ENCODE measurements at places on chromosomes 13 and 19.

DNA sequence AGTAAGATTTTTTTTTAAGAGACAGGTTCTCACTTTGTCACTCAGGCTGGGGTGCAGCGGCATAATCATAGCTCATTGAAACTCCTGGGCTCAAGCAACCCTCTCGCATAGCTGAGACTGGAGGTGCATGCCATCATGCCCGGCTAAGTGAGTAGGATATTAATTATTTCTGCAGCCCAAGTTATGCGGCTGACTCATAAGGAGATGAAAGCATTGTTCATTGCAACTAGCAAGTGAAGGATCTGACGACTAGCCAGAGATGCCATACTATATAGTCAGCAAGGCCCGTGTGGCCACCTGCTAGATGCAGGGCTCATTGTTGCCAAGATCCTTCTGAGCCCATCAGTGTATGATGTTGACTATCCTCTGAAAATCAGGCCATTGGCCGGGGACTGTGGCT is 45.2 kb downstream of the ABCC4 start:
- no peak for DNase-seq

- no peak for DNase-seq
These were observed 8.9 kb downstream of the OCEL1 start for GRCh38 chr19:17234911-17235299.

DNA sequence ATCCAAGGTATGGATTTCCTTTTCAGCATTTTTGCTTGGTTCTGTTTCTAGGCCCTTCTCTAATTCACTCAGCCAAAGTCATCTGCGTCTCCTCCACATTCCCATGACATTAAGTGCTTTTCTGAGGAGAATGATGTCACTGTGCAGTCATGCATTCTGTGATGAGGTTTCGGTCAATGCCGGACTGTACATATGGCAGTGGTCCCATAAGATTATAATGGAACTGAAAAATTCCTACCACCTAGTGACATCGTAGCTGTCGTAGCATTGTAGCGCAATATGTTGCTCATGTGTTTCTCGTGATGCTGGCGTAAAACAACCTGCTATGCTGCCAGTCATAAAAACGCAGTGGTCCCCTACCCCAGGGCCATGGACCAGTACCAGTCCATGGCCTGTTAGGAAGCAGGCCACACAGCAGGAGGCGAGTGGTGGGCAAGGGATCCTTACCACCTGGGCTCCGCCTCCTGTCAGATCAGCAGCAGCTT is 63.4 kb upstream of the TNFRSF19 start:
- DNase-seq: peak; percentile 60

GRCh38 chr13:94641409-94641941 is 39.8 kb downstream of the GPR180 start:
- peak; percentile 46 for DNase-seq

GRCh38 chr19:40445780-40446262 is 1.7 kb upstream of the SERTAD3 start:
- DNase-seq: no peak

DNA sequence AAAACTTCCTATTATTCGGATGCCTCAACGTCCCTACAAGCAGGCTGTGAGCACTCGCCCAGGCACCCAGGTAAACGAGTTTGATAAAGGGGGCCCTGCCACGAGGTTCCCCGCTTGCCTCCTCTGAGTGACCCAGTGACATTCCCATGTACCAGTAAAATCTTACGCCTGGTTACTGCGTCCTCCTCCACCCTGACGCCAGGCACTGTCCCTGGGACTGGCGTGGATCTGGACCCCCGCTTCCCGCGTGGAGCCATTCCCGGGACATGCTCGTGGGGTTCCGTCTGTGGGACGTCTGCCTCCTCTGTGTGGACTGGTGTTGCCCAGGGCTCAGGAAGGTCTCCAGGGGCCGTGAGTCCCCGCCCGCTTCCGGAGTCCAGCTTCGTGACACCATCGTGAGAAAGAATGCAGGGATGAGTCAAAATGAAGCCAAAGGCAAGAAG is 407 bp upstream of the ZNF550 start:
- DNase-seq: no peak

DNA sequence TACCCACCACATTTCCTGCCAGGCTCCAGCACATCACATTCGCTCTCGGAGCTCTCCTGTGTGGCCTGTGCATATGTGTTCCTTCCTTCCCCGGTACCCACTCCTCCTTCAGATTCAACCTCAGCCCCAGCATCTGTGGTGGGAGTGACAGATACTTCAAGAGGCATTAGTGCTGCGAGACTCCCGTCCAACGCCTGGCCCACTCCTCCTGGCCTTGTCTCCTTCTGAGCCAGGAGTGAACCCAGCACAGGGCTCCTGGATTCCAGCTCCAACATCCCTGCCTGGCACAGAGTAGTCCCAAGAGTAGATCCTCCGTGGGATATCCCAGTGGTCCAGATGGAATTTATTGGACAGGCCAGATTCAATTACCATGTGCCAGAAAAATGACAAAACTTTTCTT is 55.9 kb downstream of the SACS start:
- no peak for DNase-seq
